Choroid plexus epithelial cell (primary cell): ENCODE measurements at places on chromosomes 2 and 18.
A peak's percentile ranks its signal among the peaks of the same experiment; 100 is the strongest.

- peak; percentile 47 for DNase-seq
Observed at GRCh38 chr2:189609853-189610252, 29.3 kb upstream of the SLC40A1 start.

GRCh38 chr2:42493468-42494354, at the start of gene KCNG3:
TSS of gene KCNG3 (minus strand) at chr2:42493982. CDS start at chr2:42493501, 481 bp downstream.
- DNase-seq = peak; percentile 50

GRCh38 chr18:70411307-70411706, 122.5 kb downstream of the SOCS6 start:
- DNase-seq = no peak

- peak; percentile 97 for DNase-seq
Observed at GRCh38 chr2:9897331-9897737, 54.1 kb downstream of the TAF1B start.

- DNase-seq = no peak
Observed at GRCh38 chr2:179664972-179665812, 196.2 kb downstream of the ZNF385B start.

DNA sequence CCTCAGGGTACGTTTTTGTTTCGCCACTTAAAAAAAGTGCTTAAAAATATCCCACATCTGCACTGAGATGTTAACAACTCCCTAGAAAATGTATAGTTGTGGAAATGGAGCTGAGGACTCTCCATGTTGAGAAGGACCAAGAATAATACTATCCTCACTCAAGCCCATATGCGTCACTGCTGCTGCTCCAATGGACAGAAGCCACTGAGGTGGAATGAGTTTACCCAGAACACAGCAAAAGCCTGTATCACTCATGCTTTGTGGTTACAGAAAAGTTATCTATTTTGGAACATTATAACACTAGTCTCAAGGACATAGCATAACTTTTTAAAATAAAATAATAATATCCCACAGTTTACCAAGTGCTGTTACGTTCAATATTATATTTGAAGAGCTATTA, 31.9 kb downstream of the DSC3 start:
- no peak for DNase-seq

DNA sequence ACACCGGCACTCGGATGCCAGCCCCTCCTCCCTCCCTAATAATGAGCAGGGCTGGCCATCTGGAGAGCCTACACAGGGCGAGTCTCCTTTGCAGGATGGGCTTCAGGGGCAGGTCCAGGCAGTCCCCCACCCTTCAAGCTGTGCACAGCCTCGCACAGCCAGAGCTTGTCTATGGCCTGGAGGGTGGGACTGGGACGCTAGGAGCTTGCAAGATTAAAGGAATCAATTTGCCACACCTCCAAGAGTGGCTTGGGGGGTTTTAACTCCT, 43.9 kb upstream of the OTOF start:
- no peak for DNase-seq

- peak; percentile 61 for DNase-seq
Observed at GRCh38 chr2:241272303-241273209, 42.9 kb downstream of the HDLBP start.

DNA sequence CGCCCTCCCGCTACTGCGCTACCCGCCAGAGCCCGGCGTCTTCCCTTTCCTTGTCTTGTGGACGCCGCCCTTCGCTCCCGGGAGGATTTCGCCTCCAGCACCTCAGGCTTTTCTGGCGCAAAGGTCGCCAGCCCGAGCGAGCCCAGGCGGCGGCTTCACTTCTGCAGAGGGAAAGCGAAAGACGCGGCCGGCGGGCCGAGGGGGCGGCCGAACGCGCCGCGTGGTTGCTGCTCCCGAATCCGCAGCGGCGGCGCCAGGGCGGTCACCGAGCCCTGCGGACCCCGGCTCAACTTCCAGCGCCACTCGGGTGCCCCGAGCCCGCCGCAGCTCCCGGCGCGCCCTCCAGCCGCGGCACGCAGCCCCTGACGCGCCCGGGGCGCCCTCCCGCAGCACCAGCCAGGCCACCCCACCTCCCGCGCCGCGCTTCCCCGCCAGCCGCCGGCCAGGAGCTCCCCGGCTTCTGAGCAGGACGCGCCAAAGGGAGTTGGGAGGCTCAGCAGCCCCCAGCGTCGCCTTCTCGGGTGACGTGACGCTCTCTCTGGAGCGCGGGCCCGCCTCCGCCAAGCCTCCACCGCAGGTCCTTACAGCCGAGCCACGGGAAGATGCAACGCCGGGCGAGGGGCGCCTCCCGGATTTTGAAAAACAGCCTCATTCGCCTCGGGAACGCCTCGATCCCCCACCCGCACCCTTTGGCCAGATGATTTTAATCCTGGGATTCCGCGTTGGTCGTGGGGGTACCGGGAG, 84.9 kb upstream of the EPB41L3 start:
- peak; percentile 42 for DNase-seq

DNA sequence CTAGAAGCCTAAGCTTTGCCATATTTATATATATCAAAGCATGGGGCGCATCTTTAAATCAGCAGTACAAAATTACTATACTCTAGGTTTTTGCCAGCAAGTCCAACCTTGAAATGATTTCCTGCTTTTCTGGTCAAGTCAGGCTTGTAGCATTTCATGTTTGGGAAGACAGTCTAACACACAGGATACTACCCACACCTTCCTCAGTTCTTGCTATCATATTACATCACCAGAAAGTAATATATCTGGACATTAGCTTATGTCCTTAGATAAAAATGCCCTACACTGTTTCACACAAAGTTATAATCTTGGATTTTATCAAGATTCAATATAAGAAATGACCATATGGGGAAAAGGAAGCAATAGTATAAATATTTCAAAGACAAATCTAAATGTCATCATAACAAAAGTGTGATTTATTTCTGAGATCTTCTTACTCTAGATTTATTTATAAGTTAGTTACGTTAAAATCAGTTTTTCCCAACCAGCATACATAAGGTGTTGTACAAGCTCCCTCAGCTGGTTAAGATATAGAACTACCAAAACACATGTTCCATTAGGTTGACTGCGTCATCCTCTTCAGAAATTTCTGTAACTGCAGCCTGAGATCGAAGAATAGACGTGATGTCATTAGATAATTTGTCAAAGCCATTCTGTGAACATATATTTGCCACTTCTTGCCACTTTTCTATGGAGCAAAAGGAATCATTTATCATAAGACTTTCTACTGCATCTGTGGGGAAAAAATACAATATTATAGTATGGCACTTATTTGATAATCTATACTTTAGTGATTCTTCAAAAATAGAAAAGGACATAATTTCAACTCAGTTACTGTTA, 56.6 kb downstream of the CLHC1 start:
- peak; percentile 86 for DNase-seq

DNA sequence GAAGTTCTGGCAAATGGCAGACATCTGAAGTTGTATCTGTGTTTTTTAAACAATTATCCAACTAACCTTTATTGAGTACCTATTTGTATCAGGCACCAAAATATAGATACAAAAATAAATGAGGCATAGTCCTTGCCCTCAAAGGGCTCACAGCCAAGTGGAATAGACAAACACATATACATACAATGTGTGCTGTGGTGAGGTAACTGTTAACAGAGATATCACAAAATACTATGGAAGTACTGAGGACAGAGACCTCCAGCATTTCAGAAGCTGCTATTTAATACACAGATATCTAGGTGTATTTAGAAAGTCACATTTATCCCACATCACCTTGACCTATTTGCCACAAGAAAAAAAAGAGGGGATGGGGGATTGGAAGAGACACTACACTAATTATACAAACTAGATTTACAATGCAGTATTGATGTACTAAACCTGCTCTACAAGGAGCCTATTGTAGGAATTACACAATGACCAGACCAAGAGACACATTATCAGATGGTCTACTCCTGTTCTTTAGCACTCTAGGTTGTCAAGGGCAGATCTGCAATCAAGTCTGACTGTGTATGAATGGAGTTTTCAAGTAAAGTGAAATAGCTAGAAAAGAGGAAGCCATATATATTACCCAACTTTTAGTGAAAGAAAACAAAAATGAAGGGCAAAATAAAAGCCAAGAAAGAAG, 62.2 kb downstream of the SPIRE1 start:
- DNase-seq = no peak

DNA sequence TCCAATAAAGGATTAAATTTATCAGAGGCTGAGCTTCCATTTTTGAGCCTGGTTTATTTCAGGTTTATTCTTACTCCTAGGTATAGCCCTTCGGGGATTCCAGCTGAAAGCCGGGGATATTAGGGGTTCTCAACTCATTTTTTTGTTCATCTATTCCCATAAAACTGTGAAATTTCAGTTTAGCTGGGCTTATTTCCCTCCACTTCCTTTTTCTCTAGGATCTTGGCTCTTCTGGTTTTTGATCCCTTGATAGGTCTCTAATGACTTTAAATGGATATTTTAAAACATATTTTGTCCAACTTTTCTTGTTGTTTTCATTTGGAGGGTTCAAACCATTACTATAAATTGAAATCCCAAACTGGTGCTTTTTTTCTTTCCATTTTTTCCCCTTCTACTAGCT, 23.6 kb upstream of the ZNF512 start:
- DNase-seq = no peak
